ENCODE measurements at places on chromosomes 16 and 17.

- no peak for DNase-seq
Observed at GRCh38 chr16:2209258-2210008, 1.2 kb downstream of the BRICD5 start.

DNA sequence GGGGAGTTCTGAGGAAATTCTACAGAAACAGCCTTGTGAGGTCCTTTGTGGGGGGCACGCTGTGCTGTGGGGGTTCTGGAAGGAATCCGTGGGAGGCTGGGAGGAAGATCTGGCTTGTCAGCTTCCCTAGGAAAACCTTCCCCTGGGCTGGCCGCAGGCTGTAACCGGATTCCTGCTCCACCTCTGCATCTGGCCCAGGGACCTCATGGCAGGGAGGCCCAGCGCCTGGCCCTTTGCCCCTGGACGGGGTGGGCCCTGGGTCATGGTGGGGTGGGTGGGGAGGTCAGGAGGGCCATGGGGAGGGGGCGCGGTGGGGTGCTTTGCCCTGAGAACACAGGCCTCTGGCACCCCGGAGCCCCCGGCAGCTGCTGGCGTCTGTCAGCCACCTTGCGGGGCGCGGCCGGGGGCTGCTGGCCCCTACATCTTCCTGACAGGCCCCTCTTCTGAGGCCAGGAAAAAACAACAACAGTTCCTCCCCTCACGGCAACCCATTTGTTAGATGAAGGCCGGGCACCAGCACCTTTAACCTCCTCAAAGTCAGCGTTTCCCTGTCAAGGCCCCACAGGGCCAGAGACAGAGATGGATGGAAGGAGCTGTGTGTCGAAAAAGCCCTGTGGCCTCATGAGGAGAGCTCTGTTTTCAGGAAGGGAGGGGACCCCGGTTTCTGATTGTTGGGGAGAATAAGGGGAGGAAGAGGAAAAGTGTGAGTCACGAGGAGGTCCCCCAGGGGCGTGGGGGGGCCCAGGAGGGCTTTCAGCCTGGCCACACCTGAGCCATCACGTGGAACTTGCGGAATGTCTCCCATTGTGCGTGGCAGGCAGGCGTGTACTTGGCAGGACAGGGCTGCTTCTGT is 3.6 kb upstream of the MEOX1 start:
- no peak for DNase-seq

GRCh38 chr17:47288531-47289116 is 35.0 kb downstream of the ITGB3 start:
- DNase-seq: no peak

- no peak for DNase-seq
Observed at GRCh38 chr16:78096386-78096785, 3.1 kb upstream of the WWOX start.

DNA sequence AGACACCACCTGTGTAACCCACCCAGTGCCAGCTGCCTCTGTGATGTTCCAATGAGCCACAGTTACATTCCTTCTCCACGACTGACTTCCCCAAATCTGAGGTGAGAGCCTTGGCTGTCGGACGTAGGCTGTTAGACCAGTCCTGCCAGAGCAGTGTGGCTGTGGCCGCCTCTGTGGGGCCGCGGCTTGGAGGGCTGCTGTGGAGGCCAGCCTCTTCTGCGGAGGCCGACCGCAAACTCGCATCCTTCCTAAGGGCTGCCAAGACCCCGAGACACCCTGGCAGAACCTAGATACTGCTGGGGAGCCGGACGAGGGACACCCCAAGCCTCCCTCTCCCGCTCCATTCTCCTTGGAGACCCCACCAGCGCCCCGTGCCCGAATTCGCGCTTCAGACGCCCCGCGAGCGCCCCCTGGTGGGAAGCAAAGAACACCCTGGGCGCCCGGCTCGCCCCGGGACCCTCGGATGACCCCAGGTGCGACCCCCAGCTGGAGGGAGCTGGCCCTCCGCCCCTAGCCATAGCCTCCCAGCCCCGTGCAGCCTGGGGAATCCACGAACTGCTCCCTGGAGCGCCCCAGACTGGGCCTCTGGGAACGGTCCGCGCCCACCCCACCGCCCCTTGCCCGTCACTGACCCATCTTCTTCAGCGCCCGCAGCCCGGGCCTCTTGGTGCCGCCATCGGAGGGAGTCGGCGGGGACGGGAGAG is 547 bp downstream of the PLCD3 start:
- peak; percentile 45 for DNase-seq

- DNase-seq: no peak
Observed at GRCh38 chr17:19677736-19678379, 29.3 kb downstream of the ALDH3A2 start.

GRCh38 chr17:17088541-17089525 is 46.6 kb downstream of the MPRIP start:
- DNase-seq: no peak

- DNase-seq: no peak
Observed at GRCh38 chr17:80805032-80805751, 186.4 kb upstream of the CHMP6 start.

DNA sequence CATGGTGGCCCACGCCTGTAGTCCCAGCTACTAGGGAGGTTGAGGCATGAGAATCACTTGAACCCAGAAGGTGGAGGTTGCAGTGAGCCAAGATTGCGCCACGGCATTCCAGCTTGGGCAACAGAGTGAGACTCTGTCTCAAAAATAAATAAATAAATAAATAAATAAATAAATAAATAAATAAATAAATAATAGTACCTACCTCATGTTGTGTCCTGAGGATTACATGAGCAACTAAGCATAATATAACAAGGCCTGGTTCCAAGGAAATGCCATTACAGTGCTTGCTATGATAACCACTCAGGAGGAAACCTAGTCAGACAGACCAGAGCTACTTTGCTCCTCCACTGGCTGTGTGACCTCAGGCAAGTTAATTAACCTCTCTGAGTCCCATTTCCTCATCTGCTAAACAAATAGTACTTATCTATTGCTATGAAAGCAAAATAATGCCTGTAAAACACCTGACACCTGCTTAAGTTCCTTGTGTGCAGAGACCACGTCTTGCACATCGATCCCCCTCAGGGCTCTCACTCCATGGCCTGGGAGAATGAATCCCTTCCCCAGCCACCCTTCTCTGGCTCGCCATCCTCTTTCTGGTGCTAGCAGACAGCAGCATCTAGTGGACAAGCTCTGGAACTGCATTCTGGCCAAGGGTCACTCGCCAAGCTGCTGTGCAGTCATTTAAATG is 7.5 kb downstream of the EPOP start:
- DNase-seq: no peak

GRCh38 chr16:27761816-27762215 is 211.9 kb downstream of the KATNIP start:
- no peak for DNase-seq

GRCh38 chr17:60107526-60108257 is 29.0 kb upstream of the HEATR6 start:
- DNase-seq: no peak

DNA sequence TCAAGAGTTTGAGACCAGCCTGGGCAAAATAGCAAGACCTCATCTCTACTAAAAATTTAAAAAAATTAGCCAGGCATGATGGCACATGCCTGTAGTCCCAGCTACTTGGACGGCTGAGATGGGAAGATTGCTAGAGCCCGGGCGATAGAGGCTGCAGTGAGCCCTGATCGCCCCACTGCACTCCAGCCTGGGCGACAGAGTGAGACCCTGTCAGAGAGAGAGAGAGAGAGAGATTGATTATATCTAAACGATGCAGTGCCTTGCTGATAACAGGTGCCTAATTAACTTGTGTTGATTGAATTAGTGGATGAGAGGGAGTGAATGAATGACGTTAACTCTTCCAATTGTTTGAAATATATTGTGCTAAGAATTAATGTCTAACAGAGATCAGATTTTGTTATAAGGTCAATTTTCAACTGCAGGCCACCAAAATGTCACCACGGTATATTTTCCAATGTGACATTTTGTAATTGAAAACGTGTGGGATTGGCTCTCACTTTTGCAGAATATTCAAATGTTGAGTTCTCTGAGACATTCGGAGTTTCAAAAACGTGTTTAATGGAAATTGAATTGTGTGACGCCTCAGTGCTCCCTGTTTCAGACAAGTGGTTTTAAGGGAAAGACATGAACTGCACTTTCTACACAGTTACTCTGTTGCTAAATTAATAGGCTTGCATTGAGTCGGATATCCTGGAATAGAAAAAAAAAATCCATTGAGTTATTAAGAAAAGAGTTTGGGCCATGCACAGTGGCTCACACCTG is 53.6 kb downstream of the ABAT start:
- no peak for DNase-seq

DNA sequence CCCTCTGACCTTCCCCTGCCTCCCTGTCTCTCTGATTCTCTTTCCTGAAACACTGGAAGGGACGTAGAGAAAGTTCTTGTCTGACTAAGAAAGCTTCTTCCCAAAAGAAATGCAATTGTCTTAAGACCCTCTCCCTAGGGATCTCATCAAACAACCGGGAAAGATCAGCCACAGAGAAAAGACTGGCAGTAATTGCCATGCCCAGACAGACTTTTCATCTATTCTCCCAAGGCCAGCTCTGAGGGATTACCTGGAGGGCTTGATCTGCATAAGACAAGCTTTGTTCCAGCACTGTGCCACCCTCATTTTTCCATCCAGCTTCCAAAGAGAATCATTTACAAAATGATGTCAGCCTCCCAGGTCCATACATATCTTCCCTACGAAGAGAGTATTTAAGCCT is 38.8 kb upstream of the HS3ST3A1 start:
- no peak for DNase-seq

- no peak for DNase-seq
Observed at GRCh38 chr16:46812781-46813540, 18.0 kb downstream of the C16orf87 start.

GRCh38 chr16:525520-526180 is 1.9 kb upstream of the CAPN15 start:
- DNase-seq: peak; percentile 82

GRCh38 chr17:51572115-51572514 is 311.8 kb downstream of the UTP18 start:
- DNase-seq: no peak

GRCh38 chr17:28763804-28764266 is 20.0 kb downstream of the TRAF4 start:
- DNase-seq: peak; percentile 66

DNA sequence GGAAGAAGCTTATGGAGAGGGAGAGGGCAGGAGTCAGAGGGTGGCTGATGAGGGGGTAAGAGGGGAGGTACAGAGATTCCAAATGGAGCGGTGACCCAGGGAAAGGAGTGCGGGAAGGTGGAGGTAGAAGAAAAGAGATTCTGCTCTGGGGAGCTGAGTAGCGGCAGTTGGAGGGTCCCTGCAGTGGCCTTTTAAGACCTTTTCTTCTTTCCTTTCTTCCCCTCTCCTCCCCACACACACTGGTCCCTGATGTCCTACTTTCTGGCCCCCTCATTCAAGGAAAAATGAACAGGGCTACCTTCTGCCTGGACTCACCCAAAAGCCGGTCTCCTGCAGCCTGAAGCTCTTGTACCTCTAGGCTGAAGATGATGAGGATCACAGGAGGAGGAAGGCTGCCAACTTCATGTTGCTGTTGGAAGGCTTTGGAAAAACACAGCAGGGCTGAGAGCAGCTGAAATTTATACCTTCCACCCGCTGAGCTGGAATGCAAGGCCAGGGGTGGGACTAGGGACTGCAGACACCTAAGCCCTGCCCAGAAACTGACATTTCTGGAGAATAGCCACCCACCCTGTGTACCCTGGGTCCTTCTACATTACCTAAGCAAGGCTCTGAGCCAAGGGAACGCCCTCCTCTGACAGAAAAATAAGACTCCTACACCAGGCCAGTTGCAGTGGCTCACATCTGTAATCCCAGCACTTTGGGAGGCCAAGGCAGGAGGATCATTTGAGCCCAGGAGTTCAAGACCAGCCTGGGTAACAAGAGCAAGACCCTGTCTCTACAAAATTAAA is 9.4 kb upstream of the HEATR6 start:
- no peak for DNase-seq

DNA sequence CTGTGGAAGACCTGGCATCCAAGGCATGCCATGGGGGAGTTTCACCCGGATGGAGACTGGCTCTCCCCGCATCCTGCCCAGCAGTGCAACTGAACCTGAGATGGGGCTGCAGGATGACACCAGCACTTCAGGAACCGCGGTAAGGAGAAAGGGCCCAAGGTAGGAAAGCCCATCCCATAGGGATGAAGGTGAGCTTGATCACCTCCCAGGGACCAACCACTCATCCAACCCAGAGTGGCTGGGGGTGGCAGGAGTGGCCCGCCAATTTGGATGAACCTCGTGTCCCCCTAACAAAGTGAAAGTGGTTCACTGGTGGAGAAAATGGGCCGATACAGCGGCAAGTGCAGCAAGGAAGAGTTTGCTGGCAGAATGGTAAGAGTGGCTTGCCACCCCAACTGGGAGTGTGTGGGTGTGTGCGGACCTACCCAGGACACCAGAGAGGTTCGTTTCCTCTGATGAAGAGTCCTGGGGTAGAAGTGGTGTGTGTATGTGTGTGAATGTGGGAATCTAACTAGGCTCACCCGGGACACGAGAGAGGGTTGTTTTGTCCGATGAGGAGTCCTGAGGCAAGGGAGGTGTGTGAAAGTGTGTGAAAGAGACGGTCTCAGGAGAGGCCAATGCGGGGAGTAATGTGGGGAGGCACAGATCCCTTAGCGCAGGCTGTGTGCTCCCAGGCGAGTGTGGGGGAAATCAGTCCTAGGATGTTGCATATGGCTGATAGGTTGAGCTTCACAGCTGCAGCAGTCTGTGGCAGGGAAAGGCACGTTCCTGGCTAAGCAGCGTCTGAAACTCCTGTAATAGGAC is 22.6 kb downstream of the ACSM1 start:
- no peak for DNase-seq

DNA sequence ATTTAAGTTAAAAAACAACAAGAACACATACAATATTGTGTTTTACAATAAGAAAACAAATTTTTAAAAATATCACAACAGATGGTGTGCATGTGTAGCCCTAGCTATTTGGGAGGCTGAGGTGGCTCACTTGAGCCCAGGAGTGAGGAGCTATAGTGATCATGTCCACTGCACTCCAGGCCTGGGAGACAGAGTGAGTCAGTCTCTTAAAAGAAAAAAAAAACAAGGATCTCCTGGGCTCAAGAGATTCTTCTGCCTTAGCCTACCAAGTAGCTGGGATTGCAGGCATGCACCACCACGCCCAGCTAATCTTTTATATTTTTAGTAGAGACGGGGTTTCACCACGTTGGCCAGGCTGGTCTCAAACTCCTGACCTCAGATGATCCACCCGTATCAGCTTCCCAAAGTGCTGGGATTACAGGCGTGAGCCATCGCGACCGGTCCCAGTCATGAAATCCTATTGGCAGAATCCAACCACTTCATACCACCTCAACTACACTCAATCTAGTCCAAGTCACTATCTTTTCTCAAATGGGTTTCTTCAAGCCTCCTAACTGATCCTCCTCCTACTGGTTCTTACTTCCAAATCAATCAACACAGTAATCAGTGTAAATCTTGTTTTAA is 55.0 kb downstream of the STH start:
- no peak for DNase-seq

- no peak for DNase-seq
Observed at GRCh38 chr17:80246726-80247125, 13.9 kb upstream of the RNF213 start.

DNA sequence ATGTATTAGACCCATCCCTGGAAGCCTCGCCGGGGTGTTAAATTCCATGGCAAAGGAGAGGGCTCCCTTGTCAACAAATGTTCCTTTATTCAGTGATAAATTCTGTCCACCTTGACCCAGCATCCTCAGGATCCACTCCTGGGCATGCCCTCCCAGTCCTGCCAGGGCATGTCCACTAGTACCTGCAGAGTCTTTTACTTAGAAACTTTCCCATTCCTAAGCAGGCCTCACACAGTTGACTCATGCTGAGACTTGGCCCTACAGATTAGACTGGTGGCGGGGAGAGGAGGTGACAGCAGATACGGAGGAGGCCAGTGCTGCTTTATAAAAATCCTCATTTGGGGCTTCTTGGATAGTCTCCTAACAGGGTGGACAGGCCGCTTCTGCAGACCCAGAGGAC is 88.8 kb downstream of the CYLD start:
- no peak for DNase-seq

- DNase-seq: no peak
Observed at GRCh38 chr17:38922538-38923297, 2.7 kb upstream of the LASP1NB start.
